ENCODE measurements at places on chromosomes 4 and X.

- DNase-seq, result no peak
These were observed 3.7 kb downstream of the EREG start for GRCh38 chr4:74368596-74368995.

- DNase-seq, result no peak
These were observed 2.3 kb downstream of the CLCN4 start for GRCh38 chrX:10159145-10159468.

DNA sequence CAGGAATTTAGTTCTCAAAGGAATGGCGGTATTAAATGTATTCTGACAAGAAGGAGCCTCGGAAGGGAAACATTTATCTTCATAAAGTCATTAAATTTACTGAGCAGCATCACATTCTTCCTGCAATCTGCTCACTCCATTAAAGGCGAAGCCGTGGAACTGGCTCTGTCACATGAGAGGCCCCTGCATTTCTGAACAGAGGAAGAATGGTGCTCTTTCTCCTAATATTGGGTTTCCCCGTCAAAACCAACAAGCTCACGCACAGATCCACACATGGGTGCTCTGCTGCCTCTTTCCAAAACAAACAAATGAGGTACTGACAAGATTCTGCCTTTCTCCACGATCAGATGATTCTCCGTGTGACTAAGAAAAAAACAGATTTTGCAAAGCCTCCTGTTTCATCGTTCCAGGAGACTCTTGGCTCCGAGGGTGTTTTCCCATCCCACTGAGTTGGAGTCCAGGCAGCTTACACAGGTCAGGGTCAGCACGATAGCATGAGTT is 191.2 kb downstream of the IDS start:
- DNase-seq, result no peak

DNA sequence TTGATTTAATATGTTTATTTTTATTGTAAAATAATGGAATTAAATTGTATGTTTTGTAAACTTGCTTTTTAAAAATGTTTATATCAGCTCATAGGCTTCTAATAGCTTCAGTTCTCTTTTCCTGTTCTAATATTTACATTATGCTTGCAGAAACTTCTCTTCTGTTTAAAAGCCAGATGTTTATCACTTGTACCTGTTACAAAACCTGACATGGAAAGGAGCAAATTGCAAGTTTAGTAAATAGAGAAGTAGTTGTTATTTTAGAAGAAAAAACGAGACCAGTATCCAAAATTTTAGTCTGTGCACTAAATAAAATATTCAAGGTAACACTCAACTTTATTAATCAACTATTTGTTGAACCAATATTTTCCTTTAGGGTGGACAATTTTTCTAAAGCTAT is 69.4 kb upstream of the GUCY1A1 start:
- DNase-seq, result no peak

GRCh38 chr4:31461421-31461820 is 741.3 kb downstream of the PCDH7 start:
- no peak for DNase-seq

DNA sequence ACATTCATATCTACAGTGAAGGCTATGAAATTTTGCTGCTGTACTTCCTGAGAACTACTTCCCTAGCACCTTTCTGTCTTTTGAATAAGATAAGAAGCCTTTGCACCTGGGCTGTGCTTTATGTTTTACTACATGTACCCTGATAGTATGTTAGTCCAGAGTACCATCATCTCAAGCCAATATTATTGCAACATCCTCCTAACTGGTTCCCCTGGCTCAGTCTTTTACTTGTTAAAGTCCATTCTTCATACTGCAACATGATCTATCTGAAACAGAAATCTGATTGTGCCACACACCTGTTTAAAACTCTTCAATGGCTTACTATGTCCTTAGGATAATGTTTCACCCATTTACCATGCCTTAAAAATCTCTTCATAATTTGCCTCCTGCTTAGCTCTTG is 102.3 kb downstream of the AGTR2 start:
- no peak for DNase-seq
